ENCODE measurements at places on chromosomes 1 and 21.

GRCh38 chr1:56975446-56975845 is 9.6 kb upstream of the C8B start:
- no peak for DNase-seq

GRCh38 chr1:6014130-6014999 is 22.1 kb upstream of the NPHP4 start:
- no peak for DNase-seq

DNA sequence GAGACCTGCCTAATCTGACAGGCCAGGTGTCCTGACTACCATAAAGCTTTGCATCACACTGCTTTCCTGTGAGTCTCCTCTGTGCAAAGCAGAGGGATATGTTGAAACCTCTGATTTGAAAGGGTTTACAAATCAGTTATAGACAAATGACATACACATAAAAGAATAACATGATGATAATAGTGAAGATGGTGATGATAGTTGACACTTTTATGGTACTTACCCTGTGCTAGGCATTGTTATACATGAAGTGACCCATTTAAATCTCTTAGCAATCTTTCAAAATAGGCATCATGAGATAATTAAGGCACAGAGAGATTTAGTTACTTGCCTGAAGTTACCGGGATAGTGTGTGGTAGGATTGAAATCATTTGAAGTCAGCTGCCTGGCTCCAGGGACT is 34.1 kb upstream of the PKN2 start:
- DNase-seq = no peak

- no peak for DNase-seq
Measured at GRCh38 chr1:199163267-199163666, 524.4 kb downstream of the PTPRC start.

DNA sequence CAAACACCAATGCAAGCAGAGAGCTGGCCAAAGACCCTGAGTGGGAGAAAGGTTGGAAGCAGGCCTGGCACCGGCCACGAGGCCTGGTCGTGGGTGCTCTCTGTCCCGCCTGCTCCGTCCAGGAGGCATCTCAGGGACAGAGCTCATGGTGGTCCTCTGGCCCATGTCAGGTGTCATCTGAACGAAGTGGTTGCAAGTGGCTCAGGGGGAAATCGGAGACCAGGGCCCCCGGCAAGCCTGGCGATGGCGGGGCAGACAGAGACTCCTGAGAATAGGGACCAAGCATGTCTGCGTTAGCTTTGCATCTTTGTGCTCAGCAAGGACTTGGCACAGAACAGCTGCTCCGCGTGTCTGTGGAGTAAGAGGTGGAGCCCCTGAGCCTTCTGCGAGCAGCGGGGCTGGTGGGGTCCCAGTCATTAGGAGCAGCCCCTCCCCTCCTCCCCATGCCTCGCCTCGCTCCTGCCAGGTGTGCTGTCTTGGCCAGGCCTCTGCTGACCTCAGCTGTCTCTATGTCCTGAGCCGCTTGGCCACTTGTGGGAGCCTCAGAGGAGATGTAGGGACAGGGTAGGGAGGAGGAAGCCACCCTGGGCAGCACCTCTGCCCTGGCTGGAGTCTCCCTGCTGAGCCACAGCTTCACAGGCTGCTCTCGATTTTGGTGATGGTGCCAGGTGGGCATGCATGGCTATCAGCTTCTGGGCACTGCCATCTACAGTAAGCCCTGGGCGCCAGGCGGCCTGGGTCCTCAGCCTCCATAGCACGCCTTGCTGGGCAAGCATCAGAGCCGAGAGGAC is 362.9 kb upstream of the VAMP3 start:
- DNase-seq = no peak

- no peak for DNase-seq
Measured at GRCh38 chr1:3864884-3865283, 7.6 kb downstream of the DFFB start.

DNA sequence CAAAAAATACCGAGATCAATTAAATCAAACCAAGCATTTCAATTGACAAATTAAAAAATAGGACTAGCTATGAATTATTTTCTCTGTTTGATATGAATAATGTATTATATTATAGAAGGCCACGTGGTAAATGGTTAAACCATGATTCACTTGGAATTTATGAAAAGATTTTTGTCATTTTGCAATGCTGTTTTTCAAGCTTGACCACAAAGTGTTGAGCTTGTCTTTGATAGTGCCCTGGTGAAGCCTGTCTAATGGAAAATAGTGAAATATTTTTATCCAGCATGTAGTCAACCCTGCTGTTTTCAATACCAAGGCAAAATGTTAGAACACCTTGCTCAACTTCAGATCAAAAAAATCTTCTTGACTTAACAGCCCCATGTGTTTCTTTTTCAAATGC is 288.0 kb upstream of the PRMT6 start:
- DNase-seq = no peak

GRCh38 chr1:19044975-19045831 is 88.7 kb upstream of the IFFO2 start:
- no peak for DNase-seq

DNA sequence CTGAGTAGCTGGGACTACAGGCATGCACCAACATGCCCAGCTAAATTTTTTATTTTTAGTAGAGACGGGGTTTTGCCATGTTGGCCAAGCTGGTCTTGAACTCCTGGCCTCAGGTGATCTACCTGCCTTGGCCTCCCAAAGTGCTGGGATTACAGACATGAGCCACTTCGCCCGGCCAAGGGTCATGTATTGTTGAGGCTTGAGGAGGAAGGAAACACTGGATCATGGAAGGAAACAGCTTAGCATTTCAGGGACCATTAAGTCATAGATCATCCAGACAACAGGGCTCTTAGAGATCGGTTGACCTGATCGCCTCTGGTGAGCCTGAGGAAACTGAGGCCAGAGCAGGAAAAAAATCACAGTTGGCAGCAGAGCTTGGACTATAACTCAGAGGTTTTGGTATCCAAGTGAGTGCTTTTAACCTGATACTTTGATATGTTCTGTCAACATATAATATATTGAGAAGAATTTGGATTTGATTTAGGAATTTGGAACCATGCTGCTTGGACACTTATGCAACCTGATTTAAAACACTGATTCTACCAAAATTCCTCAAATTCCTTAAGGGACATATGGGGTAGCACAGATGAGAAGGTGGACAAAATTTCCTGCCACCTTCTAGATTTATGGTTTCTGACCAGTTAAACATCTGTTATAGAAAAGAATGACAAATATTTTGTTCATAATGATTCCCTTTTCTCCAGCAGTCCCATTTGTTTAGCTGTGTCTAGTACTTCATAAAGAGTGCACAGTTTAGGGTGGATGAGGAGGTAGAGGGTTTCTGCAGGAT is 13.1 kb upstream of the BMP8A start:
- no peak for DNase-seq

- no peak for DNase-seq
Measured at GRCh38 chr1:206419250-206419649, 51.0 kb upstream of the IKBKE start.

DNA sequence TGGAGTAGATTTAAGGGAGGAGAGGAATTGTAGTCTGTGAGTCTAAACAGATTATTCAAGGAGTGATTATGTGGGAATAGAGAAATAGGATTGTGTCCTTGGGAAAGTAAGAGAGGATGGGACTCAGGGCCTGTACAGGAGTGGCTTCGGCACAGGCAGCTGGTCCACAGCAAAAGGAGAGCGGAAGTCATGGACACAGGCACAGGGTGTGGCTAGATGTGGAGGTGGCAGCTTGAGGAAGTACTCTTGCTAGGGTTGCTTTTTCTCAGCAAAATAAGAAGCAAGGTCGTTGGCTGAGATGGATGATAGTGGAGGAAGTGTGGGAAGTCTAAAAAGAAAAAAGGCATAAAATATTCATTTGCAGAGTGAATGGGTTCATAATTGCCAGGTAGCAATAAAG is 18.5 kb upstream of the ZNF648 start:
- DNase-seq = no peak

- DNase-seq = peak; percentile 40
Measured at GRCh38 chr1:156583821-156584622, 4.5 kb downstream of the TTC24 start.

DNA sequence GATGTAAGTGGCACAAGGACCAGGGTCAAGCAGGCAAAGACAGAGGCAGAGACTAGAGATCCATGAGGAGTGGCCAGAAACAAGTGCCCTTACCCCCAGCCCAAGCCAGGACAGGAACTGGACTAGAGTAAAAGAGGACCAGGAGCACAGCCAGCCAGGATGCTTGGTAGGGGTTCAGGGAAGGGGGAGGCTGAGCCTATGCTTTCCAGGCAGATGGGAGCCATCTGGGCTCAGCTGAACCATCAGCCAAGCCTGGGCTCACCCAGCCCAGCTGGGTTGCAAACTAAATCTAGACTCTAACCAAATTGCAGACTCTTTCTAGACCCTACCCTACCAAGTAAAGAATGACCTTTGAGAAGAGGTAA is 15.2 kb downstream of the PDZK1IP1 start:
- no peak for DNase-seq

- DNase-seq = no peak
Measured at GRCh38 chr1:108877348-108878159, 769 bp downstream of the GPSM2 start.

DNA sequence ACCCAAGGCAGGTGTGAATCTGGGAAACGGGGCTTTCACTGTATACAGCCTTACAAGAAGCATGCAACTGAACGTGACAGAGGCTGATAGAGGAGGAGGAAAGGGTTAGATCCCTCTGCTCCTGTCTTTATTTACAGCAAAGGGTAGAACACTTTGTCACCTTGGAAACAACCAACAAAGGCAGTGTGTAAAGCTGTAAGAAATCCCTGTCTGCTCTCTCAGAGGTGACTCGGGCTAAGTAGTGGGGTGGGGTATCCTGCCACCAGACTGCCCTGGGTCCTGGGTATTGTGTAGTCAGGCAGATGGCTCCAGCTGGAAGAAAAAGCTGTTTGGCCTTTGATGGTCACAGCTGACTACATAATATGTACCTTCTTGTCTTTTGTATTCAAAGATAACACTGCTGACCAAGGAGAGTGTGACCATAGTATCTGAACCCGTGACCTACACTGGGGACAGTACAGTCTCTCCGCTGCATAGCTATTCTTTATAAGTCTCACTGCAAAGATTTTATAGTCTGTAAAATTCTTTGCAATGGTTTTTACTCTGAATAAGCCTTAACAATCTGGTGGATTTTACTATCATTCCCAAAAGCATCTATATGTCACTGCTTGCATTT is 22.1 kb upstream of the POU2F1 start:
- no peak for DNase-seq

DNA sequence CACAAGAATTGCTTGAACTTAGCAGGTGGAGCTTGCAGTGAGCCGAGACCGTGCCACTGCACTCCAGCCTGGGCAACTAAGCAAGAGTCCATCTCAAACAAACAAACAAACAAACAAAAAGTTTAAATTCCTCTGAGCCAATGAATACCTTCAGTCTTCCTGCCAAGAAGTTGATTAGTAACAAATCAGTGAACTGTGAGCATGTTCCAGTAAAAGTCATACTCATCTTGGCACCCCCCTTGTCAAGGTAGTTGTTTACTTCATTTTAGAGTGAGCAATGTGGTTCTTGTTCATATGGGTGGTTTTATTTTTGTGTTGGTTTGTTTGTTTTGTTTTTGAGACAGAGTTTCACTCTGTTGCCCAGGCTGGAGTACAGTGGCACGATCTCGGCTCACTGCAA is 18.0 kb upstream of the SLC2A7 start:
- no peak for DNase-seq

GRCh38 chr1:200634261-200635122 is 13.9 kb upstream of the KIF14 start:
- DNase-seq = no peak

- DNase-seq = no peak
Measured at GRCh38 chr1:103859721-103860120, 110.0 kb downstream of the AMY1C start.

DNA sequence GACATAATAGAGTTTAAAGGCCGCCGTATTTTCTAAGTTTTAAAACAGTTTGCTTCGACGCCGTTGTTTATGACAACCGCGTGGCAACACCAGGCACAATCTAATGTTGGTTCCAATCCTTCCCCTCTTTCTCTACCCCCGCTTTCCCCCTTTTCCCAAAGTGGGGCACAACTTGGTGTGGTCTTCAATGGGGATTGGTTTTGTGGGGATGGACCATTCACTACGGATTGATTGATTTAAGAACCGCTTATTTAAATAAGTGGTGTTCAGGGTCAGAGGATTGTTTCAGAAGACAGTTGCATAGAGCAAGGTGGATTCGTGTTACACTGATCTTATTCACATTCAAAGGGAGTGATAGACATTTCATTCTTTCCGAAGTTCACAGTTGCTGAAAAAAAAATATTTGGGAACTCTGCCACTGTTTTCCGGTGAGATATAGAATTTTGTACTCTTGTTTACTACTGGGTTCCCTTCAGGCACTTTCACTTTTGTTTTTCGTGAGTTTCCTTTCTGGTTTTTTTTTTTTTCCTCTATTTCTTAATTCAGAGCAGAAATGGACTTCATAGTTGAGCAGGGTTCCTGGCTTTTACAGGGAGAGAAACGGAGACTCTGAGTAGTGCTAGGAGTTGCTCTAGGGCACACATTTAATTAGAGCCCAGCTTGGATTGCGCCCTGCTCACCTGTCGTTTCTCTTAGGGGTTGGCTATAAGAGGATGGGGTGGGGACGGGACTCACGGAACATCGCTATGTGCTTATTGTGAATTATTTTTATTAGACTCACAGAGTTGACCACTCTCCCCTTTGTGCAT is 79.6 kb upstream of the AK4 start:
- no peak for DNase-seq

DNA sequence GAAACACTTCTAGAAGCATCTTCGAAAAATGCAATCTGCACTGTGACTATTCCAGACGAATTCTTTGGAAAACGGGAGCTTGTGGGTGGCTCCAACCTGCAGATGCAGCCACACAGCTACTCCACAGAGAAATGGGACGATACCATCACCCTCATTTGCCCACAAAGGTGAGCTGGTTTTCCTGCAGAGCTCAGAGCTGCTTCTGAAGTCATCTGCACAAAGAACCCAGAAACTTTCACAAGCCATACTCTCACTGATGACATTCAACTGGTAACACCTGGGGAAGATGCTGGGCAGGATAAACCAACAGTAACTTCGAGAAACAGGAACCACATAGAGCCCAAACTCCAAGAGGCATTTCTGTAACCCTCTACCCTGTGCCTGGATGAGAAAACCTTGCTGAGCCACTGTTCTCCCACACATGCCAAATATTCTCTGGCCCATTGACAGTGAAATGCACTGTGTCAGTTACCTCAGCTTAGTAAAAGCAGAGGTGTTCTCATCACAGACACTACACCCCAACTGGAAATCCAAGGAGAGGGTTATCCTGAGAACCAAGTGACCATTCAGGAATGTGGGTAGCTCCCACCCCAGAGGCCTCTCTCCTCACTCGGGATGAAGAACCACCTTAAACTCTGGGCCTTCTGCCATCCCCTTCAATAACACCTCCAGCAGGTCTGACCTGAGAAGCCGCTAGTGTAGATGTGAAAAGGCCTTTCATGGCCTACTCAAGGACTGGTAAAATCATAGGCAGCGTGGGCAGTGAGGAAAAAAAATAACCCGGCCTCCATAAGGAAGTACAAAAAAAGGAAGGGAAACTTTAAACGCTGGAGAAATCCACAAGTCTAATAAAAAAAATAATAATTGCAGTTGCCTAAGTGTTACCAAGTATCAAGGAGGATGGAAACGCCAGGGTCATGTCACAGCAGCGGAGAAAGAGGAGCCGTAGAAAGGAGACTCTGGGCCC is 56.7 kb downstream of the HSF2BP start:
- DNase-seq = no peak

Data from AG04449 (cell line).